Activated CD8-positive, alpha-beta memory T cell treated with anti-CD3 and anti-CD28 coated beads, Interleukin-2, amount 10 ng/mL, durations not matched to agents 7 days and 5 days (primary cell): ENCODE measurements at places on chromosomes 7 and 10. TPM values are rescaled to one million over a fixed set of nuclear protein-coding genes. Genes with fewer than 3 reads are reported as not detected.

DNA sequence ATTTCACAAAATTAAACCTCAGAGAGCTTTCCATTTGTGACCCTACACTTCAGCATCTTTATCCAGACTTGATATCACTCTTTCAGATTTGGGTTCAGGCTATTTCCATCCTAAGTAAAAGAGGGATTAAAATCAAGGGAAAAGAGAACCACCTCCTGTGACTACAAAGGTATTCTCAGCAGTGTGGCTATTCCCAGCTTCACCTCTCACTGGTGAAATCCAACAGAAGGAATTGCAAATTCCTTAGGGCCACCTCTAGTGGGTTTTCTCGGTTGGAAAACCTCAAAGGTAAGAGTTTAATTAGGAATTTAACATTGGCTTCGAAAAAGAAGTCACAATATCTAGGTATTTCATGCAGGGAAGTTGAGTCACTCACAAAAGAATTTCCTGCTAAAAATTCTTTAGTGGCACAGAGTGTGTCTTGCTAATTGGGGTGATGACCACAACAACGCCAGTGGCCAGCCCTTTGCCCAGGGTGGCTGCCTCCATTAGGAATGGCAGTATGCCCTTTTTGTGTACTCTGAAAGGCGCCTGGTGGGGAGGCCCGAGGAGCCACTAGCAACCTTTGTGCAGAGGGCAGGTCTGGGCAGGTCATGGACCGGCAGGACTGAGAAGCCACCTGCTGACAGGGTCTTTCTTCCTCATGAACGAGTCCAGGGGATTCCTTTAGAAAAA, 52.2 kb downstream of the SEM1 start:
- no peak for DNase-seq

GRCh38 chr7:88269586-88269985, 37.1 kb downstream of the STEAP4 start:
- DNase-seq = no peak

SLC18A3 gene
- not detected for total RNA-seq

DNA sequence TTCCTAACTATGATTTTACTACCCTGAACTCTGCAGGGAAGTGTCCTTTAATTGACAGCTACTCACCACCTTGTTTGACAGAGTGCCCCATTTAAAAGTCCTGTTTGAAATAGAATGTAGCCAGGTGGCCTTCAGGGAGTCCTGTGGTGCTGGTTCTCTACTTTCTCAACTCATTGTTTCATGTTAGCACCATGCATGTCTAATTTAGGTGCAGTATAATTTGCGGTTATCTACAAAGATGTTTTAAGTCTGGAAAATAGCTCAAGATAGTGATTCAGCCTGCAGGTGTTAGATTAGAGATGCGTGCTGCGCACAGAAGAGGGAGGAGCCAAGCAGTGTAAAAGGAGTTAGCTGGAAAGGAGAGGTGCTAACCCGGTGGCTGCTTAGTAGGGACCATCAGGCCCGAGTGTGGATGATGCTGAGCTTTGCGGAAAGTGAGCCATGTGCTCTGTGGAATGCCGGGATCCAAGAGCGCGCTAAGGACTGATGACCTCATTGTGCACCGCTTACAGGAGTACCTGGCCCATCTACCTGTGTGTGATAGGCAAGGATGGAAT, 1.2 kb downstream of the CCM2 start:
- peak; percentile 63 for DNase-seq

DNA sequence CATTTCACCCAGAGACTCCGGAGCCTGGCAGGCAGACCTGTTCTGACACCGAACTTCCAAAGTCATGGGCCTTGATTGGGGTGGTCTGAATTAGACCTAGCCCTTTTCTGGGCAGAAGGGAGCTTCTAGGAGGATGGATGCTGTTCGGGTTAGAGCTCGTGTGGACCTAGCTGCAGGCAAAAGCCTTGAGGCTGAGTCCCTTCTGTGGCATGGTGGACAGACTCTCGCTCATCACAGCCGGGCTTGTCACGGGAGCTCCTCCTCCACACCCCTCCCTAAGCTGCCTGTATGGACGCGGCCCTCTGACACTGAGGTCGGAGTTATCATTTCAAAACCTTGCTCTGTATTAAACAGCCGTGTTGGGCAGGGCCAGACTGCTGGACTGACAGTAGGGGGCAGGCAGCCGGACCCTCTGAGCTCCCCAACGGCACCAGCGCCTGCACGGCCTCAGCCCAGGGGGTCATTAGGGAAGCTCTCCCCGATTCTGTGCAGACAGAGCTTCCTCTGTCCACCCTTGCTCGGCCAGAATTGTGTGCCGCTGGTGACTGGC, 2.2 kb downstream of the IRF5 start:
- DNase-seq = no peak

- no peak for DNase-seq
Measured at GRCh38 chr7:154647625-154648024, 355.3 kb downstream of the PAXIP1 start.

DNA sequence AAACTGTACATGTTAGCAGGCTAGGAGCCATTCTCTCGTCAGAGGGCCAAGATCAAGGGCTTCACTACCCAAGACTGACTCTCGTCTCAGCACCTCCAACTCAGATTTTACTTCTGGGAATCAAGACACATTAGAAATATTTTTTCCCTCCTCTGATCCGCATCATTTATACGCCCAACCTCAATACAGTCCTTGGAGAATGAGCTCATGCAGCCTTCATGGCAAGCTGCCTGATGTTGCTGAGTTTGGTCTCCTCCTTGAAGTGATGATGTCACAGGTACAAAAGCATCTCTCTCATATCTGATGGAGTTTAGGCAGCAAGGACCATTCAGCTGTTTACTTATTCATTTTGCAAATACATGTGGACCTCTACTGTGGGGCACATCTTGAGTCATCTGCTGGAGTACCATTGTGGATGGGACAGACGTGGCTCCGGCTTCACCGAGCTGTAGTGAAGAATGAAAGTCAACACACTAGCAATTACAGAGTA, 114.0 kb downstream of the BMPER start:
- no peak for DNase-seq

PNLIPRP1 gene
- not detected for total RNA-seq

PPA1 gene
- 157 TPM for total RNA-seq

DNA sequence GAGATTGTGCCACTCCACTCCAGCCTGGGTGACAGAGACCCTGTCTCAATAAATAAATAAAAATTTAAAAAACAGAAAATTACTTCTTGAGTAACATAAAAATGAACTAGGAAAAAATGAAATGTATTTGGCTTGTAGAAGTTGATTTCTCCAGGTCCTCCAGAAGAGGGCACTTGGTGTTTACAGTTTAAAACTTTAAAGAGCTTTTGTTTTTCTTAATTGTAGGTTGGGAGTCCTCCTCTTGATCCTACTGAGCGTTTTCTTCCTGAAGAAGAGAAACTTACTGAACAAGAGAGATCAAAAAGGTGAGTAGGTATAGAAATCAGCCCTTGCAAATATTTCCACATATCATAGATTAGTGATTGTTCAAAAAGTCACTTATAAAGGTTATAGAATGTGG, 16.2 kb downstream of the KIFBP start:
- DNase-seq = no peak

DNA sequence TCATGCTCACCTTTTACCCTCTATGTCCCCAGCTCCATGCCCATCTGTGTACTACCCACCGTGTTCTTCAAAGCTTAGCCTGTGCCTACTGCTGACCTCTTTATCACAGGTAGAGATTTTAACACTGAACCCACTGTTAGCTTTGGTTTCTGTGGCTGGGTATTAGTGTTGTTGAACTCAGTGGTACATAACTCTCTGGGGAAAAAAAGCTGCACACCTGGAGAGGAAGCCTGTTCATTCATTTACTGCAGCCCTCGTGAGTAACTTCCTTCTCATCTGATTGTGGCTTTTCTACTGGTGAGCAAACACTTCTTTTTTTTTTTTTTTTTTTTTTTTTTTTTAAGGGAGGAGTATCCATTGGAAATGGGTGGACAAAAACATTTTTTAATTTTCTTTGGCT, 326.3 kb downstream of the CCSER2 start:
- no peak for DNase-seq

PALS2 gene
- total RNA-seq = 28.1 TPM

STEAP1 gene
- 0.75 TPM for total RNA-seq

DNA sequence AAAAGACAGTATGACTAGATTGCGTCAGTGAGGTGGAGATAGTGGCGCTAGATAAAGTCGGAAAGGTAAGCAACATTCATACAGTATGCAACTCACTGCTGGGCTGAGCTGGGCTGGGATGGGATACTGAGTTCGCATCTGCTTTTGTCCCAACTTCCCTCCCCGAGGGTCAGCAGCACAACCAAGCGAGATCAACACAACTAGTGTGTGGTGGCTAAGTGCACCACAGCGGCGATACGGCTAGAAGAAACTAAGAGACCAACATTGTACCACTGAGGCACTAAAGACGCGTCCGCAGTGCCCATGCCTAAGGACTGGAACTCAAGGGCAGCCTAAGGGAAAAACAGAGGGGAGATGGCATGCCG, 467 bp downstream of the EXOSC1 start:
- DNase-seq = no peak

- no peak for DNase-seq
Measured at GRCh38 chr10:101643546-101643945, 51.4 kb downstream of the FBXW4 start.

DNA sequence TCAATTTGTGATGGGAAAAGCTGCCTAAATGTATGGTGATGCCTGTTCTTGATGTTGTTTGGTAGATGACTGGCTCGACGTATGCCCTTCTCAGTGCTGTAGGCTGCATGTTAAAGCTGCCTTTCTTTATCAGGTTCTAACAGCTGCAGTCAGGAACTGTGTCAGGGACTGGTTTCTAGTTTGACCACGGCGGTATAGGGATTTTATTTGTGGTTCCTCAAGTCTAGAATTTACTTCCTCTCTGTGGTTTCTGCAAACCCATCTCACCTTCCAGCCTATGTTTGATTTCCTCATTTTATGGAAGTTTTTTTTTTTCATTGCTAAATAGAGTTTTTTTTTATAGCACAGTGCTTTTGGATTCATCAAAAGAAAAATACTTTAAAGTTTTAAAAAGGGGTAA, 26.5 kb downstream of the LMTK2 start:
- peak; percentile 67 for DNase-seq

- no peak for DNase-seq
Measured at GRCh38 chr7:47338026-47338425, 243.9 kb downstream of the TNS3 start.

DNA sequence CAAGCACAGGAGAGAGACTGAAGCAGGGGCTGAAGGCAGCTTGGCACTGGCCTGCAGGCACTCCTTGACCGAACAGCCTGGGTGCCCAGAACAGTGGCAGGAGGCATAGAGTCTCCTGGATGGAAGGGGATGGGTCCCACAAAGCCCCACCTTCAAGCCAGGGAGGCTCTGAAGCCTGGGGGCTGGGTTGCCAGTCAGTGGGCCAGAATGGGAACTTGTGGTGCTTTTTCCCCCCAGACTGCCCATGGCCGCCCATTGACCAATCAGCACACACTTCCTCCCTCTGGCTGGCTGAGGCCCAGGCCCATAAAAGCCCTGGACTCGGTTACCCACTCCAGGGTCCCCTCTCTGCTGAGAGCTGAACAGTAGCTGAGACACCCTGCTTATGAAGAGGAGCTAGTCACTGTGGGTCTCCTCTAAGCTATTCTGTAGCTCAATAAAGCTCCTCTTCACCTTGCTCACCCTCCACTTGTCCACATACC, 109.6 kb downstream of the ELAPOR2 start:
- DNase-seq = no peak

CHRM2 gene
- not detected for total RNA-seq

DNA sequence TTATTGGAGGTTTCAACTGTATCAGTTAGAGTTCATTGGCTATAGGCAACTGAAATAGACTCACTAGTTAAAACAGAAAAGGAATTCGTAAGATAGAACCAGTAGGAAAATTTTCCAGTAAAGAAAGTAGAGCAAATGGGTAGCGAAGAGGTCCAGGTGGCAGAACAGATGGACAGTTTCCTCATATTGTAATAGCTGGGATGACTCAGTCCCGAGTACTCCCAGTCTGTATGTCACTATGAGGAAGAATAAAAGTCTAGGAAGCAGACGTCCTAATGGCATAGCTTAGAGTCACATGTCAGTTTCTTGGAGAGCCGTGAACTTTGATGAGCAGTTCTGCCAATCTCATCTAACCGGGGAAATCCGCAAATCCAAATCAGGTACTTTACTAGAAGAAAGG, 95.3 kb downstream of the RNF32 start:
- no peak for DNase-seq

- no peak for DNase-seq
Measured at GRCh38 chr7:22143491-22143890, 197.8 kb upstream of the CDCA7L start.

DNA sequence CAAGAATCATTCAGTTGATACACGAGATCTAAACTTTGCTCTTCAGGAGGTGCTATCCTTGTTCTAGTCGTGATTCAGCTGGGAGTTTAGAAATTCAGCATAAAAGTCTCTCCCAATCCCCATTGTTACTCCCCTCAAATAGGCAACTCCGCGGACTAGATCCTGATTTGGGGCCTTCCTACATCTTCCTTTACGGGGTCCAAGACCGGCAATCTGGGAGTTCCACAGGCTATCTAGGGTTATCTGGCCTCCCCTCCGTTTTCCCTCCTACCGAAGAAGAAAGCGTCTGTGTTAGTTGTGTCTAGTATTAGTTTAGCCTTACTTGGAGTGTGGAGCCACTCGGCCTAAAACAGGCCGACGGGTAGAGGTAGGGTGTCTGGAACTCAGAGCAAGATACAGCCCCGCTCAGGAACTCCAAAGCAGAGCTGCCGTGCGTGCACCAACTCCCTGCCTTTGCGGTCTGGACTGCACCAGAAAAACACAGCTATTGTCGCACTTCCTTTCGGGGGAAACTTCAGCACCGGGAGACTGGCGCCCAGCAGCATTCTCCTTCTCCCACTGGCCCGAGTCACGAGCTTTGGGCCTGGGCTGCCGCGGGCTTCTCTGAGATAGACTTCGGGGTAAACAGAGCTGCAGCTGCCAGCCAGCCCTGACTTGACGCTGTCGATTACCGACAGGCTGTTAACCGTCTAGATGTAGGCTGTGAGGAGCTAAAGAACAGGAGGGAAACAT, 1.5 kb upstream of the DLX5 start:
- DNase-seq = no peak

- peak; percentile 78 for DNase-seq
Measured at GRCh38 chr7:39580149-39580874, 14.1 kb downstream of the YAE1 start.

DNA sequence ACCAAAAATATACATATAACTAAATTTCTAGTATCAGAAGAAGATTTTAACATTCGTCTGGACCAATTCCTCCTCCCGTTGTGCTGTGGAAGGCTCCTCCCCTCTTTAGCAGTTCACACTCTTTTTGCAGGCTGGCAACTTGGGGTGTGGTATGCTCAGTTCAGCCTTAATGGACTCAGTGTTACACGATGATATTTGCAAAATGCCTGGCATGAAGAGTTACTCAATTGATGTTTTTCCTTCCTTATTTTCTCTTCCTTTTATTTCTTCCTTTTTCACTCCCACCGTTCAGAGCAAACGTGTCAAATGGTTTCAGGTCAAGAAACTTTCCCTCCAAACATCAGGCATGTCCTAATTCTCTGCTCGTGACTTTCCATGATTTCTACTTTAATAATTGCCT, 248.3 kb downstream of the PHF14 start:
- no peak for DNase-seq

ZNF282 gene
- total RNA-seq = 42.0 TPM

DYDC1 gene
- not detected for total RNA-seq

GSAP gene
- 4.0 TPM for total RNA-seq

EFCAB10 gene
- not detected for total RNA-seq

GRCh38 chr7:99737726-99738125, 2.7 kb upstream of the CYP3A7 start:
- no peak for DNase-seq
